Ascending aorta (tissue), 2 donors: ENCODE measurements at places on chromosomes 7 and 10. TPM values are rescaled to one million over a fixed set of nuclear protein-coding genes. Genes with fewer than 3 reads are reported as not detected.

DNA sequence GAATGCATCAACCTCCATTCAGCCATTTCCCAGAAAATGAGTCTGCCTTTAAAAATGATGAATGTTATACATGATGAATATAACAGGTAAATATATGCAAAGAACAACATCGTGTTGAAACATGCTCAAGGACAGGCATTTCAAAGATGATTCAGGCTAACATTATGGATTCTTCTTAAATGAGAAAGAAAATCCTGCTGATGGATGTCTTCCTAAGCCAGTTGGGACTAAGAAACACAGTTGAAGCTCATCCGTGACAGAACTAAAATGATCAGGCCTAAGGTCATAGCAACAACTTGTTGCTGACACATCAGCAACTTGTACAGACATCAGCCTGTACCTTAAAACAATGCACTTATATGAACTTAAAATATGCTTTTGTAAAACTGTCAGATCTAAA lies 267.9 kb downstream of the MAGI2 start:
- no peak for DNase-seq
- H3K27ac ChIP-seq: no peak overlapping the region
- no peaks in the 10 kb centered on the region for H3K4me1 ChIP-seq
- no peaks in the 10 kb centered on the region for H3K36me3 ChIP-seq

DNA sequence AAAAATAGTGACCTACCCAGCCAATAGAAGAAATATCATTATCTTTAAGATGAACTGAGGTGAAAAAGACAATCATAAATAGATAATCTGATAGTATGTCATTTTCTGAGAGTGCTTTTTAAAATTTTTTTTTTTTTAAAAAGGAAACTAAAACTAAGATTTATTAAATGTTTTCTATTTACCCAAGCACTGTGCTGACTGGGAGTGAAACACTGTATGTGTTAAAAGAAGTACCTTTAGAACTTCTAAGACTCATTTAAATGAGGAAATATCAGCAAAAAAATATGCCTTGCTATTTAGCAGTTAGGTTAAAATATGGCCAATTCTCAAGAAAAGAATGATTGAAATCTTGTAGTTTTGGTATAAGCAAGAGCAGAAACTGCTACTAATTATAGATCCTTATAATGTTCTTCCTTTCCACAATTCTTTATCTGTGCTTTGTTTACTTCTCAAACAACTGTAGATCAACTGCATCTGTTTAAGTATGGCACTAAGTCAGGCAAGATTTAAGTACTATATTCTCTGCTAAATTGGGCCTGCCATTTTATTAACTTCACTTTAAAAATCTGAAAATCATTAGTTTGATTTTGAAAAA lies 39.5 kb upstream of the WNT2 start:
- H3K4me1 ChIP-seq: no peaks in the 10 kb centered on the region
- no peaks in the 10 kb centered on the region for H3K27me3 ChIP-seq
- no peak overlapping the region for H3K4me3 ChIP-seq
- no peak overlapping the region for H3K27ac ChIP-seq
- H3K36me3 ChIP-seq: no peaks in the 10 kb centered on the region
- DNase-seq: no peak

GRCh38 chr10:69364232-69364940 lies 52.3 kb downstream of the TACR2 start:
- no peak for DNase-seq
- H3K27me3 ChIP-seq: no peaks in the 10 kb centered on the region
- H3K27ac ChIP-seq: peak overlapping the region; percentile 96
- H3K36me3 ChIP-seq: peaks cover 56% of the 10 kb centered on the region

DNA sequence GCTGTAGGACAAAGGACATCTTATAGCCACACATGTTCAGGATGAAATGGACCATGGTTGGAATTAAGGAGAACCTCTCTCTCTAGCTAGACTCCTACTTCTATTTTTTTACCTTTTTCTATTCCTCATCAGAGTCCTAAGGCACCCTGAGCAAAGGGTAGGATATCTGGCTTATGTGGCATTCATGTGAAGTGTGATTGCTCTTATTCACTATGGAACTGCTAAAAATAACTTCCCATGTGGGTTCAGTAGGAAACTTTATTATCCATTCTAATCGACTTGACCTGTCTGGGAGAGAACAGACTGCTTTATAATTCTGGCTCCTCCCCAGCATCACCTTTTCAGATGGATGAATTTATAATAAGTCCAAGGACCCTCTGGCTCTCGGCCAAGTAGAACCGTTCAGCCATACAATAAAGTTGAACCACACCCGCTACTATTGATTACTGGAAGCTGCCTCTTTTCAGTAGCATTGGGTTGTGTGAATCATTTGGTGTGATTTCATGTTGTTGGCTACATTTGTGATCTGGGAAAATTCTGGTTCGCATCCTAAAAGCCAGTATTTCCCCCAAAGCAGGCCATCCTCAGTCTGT lies 117.5 kb downstream of the NRF1 start:
- H3K4me1 ChIP-seq: no peaks in the 10 kb centered on the region
- no peak overlapping the region for H3K27ac ChIP-seq
- DNase-seq: no peak
- H3K36me3 ChIP-seq: peaks cover 34% of the 10 kb centered on the region
- H3K4me3 ChIP-seq: no peak overlapping the region

GRCh38 chr7:139753693-139754111 lies 24.1 kb downstream of the HIPK2 start:
- no peaks in the 10 kb centered on the region for H3K27me3 ChIP-seq
- no peak overlapping the region for H3K27ac ChIP-seq
- no peak for DNase-seq
- H3K4me3 ChIP-seq: no peak overlapping the region

DNA sequence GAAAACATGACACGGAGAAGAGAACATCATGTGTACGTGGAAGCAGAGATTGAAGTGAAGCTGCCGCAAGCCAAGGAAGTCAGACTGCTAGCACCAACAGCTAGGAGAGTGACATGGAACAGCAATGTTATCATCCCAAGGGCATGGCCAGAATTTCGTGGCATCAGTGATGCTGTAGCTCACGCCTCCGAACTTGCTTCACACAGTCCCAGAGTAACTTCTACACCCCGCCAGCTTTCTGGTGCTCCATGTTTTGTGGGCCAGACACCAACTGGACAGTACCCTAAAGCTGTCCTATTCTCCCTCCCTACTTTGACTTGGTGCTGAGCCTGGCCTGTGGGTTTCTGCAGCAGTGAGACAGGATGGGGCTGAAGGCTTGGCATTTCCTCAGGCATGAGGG lies 33.0 kb upstream of the EMX2 start:
- no peak overlapping the region for H3K27ac ChIP-seq
- no peaks in the 10 kb centered on the region for H3K36me3 ChIP-seq
- H3K27me3 ChIP-seq: no peaks in the 10 kb centered on the region
- no peak overlapping the region for H3K4me3 ChIP-seq

DNA sequence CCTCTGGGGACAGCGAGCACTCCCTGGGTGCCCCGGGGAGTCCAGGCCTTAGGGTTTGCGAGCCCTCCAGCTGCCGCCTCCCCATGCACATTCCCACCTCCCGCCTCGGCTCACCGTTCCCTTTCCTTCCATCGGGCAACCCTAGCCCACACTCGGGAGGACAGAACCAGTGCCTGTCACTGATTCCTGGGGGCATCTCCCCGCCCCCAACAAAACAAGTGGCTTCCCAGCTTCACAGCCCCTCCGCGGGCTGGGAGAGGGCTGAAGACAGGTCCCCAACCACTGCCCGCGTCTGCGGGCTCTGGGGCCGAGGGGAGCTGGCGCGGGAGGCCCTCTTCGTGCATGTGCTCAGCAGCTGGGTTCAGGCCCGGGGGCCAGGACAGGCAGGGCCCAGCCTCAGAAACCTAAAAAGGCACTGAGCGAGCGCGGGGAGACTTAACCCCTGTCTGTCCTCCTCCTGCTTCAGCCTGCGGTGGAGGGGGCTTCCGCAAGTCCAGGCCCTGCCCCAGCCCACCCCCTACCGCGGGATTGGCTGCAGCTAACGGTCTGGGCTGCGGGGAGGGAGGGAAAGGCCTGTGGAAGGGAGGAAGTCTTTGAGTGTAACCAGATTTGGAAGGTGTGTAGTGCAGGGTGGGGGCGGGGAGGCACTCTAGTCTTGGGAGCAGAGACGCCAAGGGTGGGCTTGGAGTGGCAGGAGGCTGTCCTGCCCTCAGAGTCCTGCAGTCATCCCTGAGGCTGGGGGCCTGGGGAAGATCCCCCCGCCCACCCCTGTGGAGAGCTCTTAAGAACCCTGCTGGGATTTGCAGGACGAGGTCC lies 1.2 kb downstream of the FLNC start:
- H3K36me3 ChIP-seq: no peaks in the 10 kb centered on the region
- H3K4me1 ChIP-seq: peaks cover 46% of the 10 kb centered on the region
- DNase-seq: peak; percentile 80
- H3K4me3 ChIP-seq: peak overlapping the region; percentile 71

DNA sequence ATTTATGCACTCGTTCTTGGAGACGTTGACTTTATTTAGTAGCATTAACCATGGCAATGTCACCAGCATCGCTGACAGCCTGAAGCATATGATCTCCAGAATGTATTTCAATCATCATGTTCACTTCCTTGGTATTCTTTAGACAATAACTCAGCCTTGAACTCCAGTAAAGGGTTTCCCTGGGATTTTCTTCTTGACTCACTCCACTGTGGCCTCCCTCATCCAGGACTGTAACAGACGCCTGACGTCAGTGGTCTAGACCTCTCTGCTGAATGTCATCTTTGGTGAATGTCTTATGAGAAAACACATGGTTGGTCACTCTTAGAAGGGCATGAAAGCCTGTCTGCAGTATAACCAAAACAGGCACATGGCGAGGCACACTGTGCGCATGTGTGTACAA lies 64.4 kb downstream of the EGFR start:
- H3K4me3 ChIP-seq: no peak overlapping the region
- no peak overlapping the region for H3K27ac ChIP-seq
- H3K27me3 ChIP-seq: no peaks in the 10 kb centered on the region
- H3K36me3 ChIP-seq: no peaks in the 10 kb centered on the region
- H3K4me1 ChIP-seq: peaks cover 33% of the 10 kb centered on the region
- DNase-seq: no peak

- H3K36me3 ChIP-seq: peaks cover 14% of the 10 kb centered on the region
- H3K4me3 ChIP-seq: no peak overlapping the region
- no peak overlapping the region for H3K27ac ChIP-seq
- DNase-seq: no peak
- H3K4me1 ChIP-seq: no peaks in the 10 kb centered on the region
These were observed 115.1 kb downstream of the CPED1 start for GRCh38 chr7:121103579-121103978.

- no peaks in the 10 kb centered on the region for H3K4me1 ChIP-seq
- no peak overlapping the region for H3K4me3 ChIP-seq
- no peak for DNase-seq
- no peak overlapping the region for H3K27ac ChIP-seq
- peaks cover 53% of the 10 kb centered on the region for H3K36me3 ChIP-seq
- no peaks in the 10 kb centered on the region for H3K27me3 ChIP-seq
These were observed 59.9 kb downstream of the TNRC18 start for GRCh38 chr7:5363729-5364128.

DNA sequence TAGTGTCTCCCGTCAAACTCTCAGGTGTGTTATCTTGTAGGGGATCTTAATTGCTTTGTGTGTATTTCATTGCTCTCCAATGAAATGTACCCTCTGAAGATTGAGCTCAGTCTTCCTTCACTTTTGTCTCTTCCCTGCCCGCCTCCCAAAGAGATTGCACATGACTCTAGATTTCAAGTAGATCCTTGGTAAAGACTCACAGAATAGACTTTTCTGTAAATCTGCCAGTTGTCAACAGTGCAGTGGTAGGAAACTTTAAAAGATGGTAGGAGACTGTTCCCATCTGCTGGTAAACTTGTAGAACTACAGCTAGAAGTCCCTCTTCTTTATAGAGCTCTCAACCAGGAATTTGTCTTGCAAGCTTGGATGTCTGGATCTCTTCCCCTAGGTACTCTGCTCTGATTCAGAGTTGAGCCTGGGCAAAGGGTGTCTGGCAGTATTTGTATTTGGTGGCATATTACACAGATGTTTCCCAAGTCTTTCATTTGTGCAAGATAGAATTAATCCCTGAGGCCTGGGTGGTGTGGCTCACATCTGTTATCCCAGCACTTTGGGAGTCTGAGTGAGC lies 9.6 kb downstream of the CCL26 start:
- H3K36me3 ChIP-seq: no peaks in the 10 kb centered on the region
- DNase-seq: no peak
- H3K27me3 ChIP-seq: no peaks in the 10 kb centered on the region
- H3K4me1 ChIP-seq: peaks cover 2% of the 10 kb centered on the region
- no peak overlapping the region for H3K4me3 ChIP-seq

- no peaks in the 10 kb centered on the region for H3K36me3 ChIP-seq
- no peak for DNase-seq
- no peak overlapping the region for H3K4me3 ChIP-seq
- H3K27ac ChIP-seq: no peak overlapping the region
- no peaks in the 10 kb centered on the region for H3K27me3 ChIP-seq
These were observed 8.0 kb downstream of the GRIFIN start for GRCh38 chr7:2468227-2468626.

DNA sequence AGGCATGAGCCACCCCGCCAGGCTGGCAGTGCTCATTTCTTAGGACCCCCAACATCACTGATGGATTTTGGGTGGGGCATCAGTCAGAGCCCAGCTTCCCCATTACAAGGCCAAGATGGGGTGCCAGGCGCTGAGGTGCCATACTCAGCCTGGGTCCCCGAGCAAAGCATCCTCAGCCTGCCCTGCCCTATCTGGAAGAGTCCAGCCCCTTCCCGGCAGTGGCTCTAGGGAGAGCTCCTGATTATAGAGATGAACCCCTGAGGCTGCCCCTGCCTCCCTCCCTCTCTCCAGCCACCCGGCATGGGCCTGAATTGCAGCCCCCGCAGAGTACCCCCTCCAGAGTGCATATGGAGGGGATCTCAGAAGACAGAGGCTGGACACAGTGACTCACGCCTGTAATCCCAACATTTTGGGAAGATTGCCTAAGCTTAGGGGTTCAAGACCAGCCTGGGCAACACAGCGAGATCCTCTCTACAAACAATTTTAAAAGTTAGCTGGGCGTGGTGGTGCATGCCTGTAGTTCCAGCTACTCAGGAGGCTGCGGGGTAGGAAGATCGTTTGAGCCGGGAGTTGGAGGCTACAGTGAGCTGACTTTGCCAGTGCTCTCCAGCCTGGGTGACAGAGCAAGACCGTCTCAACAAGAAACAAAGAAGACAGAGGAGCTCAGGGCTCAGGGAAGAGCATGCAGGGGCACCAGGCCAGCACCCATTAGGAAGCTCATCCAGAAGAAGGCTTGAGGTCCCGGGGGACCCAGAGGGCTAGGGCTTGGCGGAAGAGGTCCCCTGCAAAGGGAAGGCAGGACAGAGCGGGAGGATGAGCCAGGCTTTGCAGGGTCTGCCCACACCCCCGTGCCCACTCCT lies 13.3 kb downstream of the LAT2 start:
- H3K36me3 ChIP-seq: no peaks in the 10 kb centered on the region
- no peaks in the 10 kb centered on the region for H3K4me1 ChIP-seq
- no peaks in the 10 kb centered on the region for H3K27me3 ChIP-seq
- no peak overlapping the region for H3K27ac ChIP-seq
- DNase-seq: no peak
- no peak overlapping the region for H3K4me3 ChIP-seq

Gene SLC26A3
- total RNA-seq: 0.11 TPM

Gene AGAP9
- 8.7 TPM for total RNA-seq

Gene GTPBP4
- total RNA-seq: 9.0 TPM

Gene NCF1
- total RNA-seq: 4.0 TPM
